CD4-positive, alpha-beta T cell (primary cell): ENCODE measurements at places on chromosomes 12 and 14. TPM values are rescaled to one million over a fixed set of nuclear protein-coding genes. Genes with fewer than 3 reads are reported as not detected.

- H3K4me1 ChIP-seq = no peaks in the 10 kb centered on the region
- H3K4me3 ChIP-seq = no peak overlapping the region
- DNase-seq = no peak
- no peak overlapping the region for H3K27ac ChIP-seq
Observed at GRCh38 chr12:34163443-34163842, 141.1 kb downstream of the ALG10 start.

DNA sequence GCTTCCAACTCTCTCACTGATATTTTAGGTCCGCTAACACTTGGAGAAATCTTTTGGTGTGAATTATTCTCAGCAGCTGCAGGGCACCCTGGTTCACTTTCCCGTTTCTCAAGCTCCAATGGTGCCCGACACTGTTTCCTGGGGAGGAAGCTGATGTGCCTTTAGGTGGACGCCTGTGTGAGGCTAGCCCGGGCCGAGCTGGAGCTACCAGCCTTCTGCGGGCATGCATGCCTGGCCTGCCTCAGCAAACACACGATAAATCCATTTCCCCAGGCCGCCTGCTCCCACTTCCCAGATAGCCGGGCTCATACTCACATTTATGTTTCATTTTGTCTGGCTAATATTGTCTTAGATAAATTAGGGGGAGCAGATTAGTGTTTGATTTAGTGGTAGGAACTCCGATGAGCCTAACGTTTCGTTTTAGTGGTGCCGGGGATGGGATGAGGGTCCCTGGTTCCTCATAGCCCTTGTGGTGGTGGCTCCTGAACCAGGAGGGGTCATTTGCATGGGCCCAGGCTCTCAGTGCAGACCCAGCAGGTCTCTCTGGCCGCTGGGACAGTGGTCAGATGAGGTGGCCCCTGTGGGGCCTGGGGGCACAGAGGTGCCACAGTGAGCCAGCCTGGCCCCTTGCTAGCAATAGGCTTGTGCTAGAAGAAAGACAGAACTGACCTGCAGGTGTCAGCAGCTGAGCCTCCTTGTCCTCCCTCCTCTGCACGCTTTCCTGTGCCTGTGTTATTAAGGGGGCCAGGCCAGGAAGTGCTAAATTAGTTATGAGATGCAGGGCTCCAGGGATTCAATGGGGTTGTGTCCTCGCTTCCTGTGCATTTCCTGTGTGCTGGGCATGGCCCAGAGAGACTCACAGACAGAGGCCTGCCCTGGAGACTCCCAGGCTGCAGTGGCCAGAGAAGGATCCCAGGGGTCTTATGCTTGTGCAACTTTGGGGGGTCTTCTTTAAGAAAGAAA, 88.3 kb downstream of the KIF26A start:
- H3K27ac ChIP-seq = no peak overlapping the region
- no peaks in the 10 kb centered on the region for H3K36me3 ChIP-seq
- DNase-seq = no peak

- DNase-seq = peak; percentile 78
- H3K4me1 ChIP-seq = peaks cover 19% of the 10 kb centered on the region
- H3K27me3 ChIP-seq = no peaks in the 10 kb centered on the region
- peak within 1 kb of the TSS; percentile 14 for H3K27ac ChIP-seq
- peak within 1 kb of the TSS; percentile 90 for H3K4me3 ChIP-seq
Observed at GRCh38 chr14:66507722-66508546, at the start of gene GPHN. TSS of gene GPHN (plus strand) at chr14:66508147.

DNA sequence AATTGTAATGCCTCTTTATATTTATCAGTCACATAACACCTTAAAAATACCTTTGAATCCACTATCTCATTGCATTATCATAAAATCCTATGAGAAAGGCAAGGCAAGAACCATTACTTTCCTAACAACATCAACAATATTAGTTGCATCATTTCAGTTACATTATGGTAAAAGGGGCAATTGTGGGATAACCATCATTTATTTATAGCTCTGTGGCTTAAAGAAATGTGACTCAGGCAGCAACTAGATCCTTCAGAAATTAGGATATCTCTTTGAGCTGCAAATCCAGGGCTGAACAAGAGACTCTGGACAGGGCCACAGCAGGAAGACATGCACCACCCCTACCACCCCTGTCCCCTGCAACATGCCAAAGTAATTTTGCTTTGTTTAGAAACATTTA, 36.4 kb downstream of the EPS8 start:
- no peaks in the 10 kb centered on the region for H3K36me3 ChIP-seq
- H3K4me3 ChIP-seq = no peak overlapping the region
- H3K4me1 ChIP-seq = no peaks in the 10 kb centered on the region
- no peak overlapping the region for H3K27ac ChIP-seq

- no peaks in the 10 kb centered on the region for H3K4me1 ChIP-seq
- no peaks in the 10 kb centered on the region for H3K36me3 ChIP-seq
- H3K27ac ChIP-seq = no peak overlapping the region
- peaks cover 8% of the 10 kb centered on the region for H3K27me3 ChIP-seq
- no peak overlapping the region for H3K4me3 ChIP-seq
Observed at GRCh38 chr14:76413962-76414600, 38.1 kb downstream of the ESRRB start.

DNA sequence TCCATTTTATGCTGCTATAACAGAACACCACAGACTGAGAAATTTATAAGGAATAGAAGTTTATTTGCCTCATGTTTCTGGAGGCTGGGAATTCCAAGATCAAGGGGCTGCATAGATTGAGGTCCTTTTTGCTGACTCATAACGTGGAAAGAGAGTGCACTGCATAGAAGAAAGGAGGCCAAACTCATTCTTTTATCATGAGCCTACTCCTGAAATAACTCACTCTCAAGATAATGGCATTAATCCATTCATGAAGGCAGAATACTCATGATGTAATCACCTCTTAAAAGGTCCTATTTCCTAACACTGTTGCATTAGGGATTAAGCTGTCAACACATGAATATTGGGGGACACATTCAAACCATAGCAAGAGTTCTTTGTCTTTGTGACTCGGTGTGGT, 60.0 kb upstream of the FBXO33 start:
- no peak overlapping the region for H3K27ac ChIP-seq
- H3K4me1 ChIP-seq = no peaks in the 10 kb centered on the region
- no peak overlapping the region for H3K4me3 ChIP-seq
- H3K27me3 ChIP-seq = no peaks in the 10 kb centered on the region
- H3K36me3 ChIP-seq = no peaks in the 10 kb centered on the region

DNA sequence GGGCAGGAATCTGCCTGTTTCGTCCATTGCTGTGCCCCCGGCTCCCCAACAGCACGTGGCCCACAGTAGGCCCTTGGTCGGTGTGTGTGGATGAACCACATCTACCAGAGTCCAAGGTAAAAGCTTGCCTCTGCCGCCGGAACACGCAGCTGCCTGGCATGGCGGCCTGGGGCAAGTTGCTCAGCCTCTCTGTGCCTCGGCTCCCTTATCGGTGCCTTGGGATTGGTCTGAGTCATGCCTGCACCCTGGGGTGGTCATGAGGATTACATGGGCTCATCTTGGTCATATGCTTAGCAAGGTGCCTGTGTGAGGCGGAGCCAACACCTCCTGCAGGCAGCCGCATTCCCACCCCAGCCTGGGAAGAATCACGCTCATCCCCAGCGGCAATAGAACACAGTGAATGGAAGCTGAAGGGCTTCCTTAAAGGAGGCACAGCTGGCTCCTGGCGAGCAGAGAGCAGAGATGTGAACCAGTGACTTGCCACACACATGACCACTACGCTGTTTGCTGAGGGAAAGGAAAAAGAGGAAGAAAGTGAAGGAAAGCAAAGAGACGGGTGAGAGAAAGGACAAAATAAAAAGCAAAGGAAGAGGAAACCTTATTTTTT, 5.5 kb upstream of the SCARB1 start:
- H3K27me3 ChIP-seq = no peaks in the 10 kb centered on the region
- peaks cover 4% of the 10 kb centered on the region for H3K4me1 ChIP-seq
- H3K36me3 ChIP-seq = no peaks in the 10 kb centered on the region
- H3K27ac ChIP-seq = no peak overlapping the region
- no peak overlapping the region for H3K4me3 ChIP-seq

DNA sequence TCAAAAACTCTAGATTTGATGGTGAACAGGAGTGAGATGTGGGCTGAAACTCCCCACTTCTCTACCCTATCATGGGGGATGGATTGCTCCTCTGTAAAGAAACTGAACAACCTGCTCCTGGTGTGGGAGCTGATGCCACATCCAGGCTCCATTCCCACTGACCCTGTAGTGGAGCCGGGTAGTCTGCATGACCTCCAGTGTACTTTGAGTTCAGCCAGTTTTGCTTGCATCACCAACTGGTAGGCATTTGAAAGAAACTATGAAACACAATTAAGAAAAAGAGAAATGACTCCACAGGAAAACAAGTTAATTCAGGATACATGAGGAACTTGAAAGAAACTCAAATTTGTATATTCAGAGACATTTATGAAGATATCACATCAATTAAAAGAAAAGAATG, 27.3 kb upstream of the EMP1 start:
- no peaks in the 10 kb centered on the region for H3K36me3 ChIP-seq
- no peak overlapping the region for H3K27ac ChIP-seq
- DNase-seq = no peak
- peaks cover 24% of the 10 kb centered on the region for H3K4me1 ChIP-seq

- H3K36me3 ChIP-seq = no peaks in the 10 kb centered on the region
- no peak overlapping the region for H3K27ac ChIP-seq
- H3K27me3 ChIP-seq = no peaks in the 10 kb centered on the region
- no peak overlapping the region for H3K4me3 ChIP-seq
Observed at GRCh38 chr14:54673193-54674045, 106.5 kb downstream of the SAMD4A start.

GRCh38 chr14:25431211-25432076, 381.5 kb upstream of the STXBP6 start:
- no peak for DNase-seq
- H3K27me3 ChIP-seq = no peaks in the 10 kb centered on the region
- no peak overlapping the region for H3K4me3 ChIP-seq
- no peak overlapping the region for H3K27ac ChIP-seq
- no peaks in the 10 kb centered on the region for H3K4me1 ChIP-seq
- H3K36me3 ChIP-seq = no peaks in the 10 kb centered on the region

DNA sequence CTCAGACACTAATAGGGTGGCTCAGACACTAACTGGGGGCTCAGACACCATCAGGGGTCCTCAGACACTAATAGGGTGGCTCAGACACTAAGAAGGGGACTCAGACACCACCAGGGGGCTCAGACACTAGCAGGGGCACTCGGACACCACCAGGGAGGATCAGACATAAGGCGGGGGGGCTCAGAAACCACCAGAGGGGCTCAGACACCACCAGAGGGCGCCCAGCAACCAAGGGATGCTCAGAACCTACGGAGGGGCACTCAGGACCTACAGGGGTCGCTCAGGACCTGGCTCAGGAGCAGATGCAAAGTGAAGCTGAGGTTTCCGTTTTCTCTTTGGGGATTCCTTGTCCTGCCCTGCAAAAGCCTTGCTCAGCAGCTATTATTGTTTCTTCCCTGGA, 448.5 kb downstream of the TMEM121 start:
- H3K4me1 ChIP-seq = peaks cover 7% of the 10 kb centered on the region
- no peak overlapping the region for H3K27ac ChIP-seq
- H3K36me3 ChIP-seq = no peaks in the 10 kb centered on the region
- DNase-seq = peak; percentile 62

GRCh38 chr12:9869307-9870161, at the start of gene CLEC2B:
TSS of gene CLEC2B (minus strand) at chr12:9869354.
- peak; percentile 33 for DNase-seq
- peak within 1 kb of the TSS; percentile 76 for H3K4me3 ChIP-seq
- H3K27me3 ChIP-seq = no peaks in the 10 kb centered on the region
- H3K27ac ChIP-seq = peak within 1 kb of the TSS; percentile 91
- no peaks in the 10 kb centered on the region for H3K36me3 ChIP-seq

DNA sequence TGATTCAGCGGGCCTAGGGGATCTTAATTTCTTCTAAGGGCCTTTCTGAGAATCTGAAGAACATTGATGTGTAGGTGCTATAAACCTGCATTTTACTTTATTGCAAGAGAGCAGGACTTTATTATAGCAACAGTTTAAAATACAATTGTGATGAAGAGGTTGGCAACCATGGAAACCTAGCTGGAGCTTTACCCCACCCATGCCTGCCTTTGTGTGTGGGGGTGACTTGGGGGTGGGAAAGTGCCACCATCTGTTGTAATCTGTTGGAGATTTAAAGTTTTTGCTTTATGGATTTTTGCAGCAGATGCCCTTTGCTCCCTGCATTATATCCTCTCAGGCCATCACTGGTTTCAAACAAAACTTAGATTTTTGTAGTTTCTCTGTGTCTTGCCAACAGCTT, 64.6 kb downstream of the ATG14 start:
- H3K27ac ChIP-seq = no peak overlapping the region
- peaks cover 15% of the 10 kb centered on the region for H3K4me1 ChIP-seq
- no peaks in the 10 kb centered on the region for H3K27me3 ChIP-seq
- H3K36me3 ChIP-seq = peaks cover 17% of the 10 kb centered on the region
- DNase-seq = no peak

DNA sequence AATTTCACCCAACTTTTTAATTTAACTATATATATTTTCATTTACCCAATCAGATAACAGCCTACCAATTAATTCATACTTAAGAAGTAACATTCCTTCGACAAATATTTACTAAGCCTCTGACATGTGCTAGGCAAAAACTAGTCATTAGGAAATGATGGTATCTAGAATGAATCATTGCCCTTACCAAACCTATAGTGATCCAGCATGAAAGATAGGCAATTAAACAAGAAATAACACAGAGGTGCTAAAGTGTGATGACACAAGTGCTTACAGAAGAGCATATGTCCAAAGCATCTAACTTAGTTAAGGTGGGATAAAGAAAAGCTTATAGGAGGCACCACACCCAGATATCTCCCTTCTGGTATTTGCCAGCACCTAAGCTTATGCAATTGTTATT, 166.5 kb upstream of the RASSF8 start:
- no peak for DNase-seq
- H3K4me1 ChIP-seq = no peaks in the 10 kb centered on the region
- no peaks in the 10 kb centered on the region for H3K27me3 ChIP-seq
- no peaks in the 10 kb centered on the region for H3K36me3 ChIP-seq
- no peak overlapping the region for H3K27ac ChIP-seq

DNA sequence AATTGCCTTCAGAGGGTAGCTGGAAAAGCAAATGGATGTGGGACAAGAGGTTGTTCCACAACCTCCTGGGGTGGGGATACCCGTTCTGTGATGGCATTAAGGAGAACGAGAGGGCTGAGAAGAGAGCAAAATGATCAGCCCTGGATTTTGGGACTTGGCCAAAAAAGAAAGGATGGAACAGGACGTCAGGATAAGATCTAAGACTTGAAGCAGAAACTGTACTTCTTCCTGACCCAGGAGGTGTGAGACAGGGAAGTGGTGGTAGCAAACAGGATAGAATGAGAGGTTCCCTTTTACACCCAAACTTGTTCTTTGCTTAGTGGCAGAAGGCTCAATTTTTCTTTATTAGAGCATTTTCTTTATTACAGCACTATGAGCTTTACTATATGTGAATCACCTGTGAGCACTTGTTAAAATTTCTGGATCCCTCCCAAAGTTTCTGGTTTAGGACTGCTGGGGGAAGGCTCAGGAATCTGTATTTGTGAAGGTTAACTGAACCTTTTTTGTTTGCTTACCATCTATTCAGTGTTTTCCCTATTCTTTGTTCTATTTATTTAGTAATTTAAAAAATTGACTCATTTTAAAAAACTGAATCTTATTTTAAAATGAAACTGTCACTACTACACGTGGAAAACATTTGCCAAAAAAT, 59.2 kb downstream of the ERC1 start:
- no peaks in the 10 kb centered on the region for H3K27me3 ChIP-seq
- no peaks in the 10 kb centered on the region for H3K36me3 ChIP-seq
- no peak overlapping the region for H3K27ac ChIP-seq
- H3K4me3 ChIP-seq = no peak overlapping the region
- no peaks in the 10 kb centered on the region for H3K4me1 ChIP-seq

- DNase-seq = no peak
- H3K27me3 ChIP-seq = no peaks in the 10 kb centered on the region
- H3K27ac ChIP-seq = no peak overlapping the region
- H3K36me3 ChIP-seq = peaks cover 32% of the 10 kb centered on the region
- H3K4me1 ChIP-seq = no peaks in the 10 kb centered on the region
Observed at GRCh38 chr12:68306564-68306963, 25.6 kb downstream of the MDM1 start.

TBX5 gene
- not detected for total RNA-seq

PELI2 gene
- 15.9 TPM for total RNA-seq

GLRX5 gene
- 11.9 TPM for total RNA-seq

TAS2R42 gene
- not detected for total RNA-seq

FAM181A gene
- total RNA-seq = not detected

LRFN5 gene
- not detected for total RNA-seq
